ENCODE measurements at places on chromosomes 6 and 20.

DNA sequence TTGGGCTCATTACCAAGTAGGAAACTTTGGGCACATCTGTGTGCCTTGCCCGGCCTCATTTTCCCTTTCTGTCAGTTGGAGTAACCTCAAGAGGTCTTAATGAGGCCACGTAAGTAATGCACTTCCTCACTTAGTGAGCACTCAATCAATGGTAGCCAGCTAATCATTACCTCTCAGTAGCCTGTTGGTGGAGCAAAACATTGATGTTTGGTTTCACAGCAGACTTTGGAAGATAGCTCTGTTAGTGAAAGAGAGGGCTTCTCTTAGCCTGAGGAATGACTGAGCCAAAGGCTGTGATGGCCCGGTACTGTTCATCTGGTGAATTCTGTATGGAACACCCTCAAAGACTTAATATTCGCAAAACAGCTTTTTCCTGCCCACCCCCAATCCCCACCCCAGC, 55.9 kb upstream of the ID4 start:
- no peak for DNase-seq

- DNase-seq, result no peak
These were observed 4.4 kb downstream of the MOCS1 start for GRCh38 chr6:39929733-39930461.

GRCh38 chr6:14550822-14551221, 433.2 kb downstream of the CD83 start:
- DNase-seq, result no peak

DNA sequence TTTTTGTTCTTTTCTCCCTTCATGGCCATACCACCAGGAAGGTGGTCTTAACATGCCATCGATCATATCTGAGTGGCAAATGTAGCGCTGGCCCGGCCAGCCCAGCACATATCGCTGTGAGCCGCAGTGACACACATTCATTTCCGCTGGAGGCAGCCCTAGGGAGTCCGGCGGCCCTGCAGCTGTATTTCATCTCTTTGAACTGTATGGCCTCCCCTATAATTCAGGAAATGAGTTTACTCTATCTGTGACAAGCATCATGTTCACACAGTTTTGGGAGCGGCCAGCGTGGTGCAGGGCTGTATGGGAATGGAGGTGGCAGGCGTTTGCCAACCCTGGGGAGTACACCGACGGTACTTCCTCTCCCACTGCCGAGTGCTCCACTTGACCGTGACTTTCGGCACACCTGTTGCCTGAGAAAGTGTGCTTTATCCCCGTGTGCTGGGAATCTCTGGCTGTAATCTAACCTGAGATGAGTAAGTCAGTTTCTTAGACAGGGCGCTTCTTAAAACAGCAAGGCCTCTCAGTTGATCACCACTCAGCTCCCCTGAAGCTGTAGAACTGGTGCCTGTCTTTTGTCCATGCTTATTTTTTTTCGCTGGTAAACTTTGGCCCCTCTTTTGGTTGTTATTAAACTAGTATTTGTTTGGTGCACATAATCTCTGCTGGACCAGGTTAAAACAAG, 257.1 kb upstream of the TAB2 start:
- peak; percentile 58 for DNase-seq

- DNase-seq, result no peak
These were observed 19.3 kb upstream of the SEC63 start for GRCh38 chr6:107977283-107977682.

- no peak for DNase-seq
These were observed 119.2 kb downstream of the MRPL14 start for GRCh38 chr6:44007818-44008621.

- no peak for DNase-seq
These were observed 41.0 kb upstream of the HIVEP1 start for GRCh38 chr6:11971154-11971553.

DNA sequence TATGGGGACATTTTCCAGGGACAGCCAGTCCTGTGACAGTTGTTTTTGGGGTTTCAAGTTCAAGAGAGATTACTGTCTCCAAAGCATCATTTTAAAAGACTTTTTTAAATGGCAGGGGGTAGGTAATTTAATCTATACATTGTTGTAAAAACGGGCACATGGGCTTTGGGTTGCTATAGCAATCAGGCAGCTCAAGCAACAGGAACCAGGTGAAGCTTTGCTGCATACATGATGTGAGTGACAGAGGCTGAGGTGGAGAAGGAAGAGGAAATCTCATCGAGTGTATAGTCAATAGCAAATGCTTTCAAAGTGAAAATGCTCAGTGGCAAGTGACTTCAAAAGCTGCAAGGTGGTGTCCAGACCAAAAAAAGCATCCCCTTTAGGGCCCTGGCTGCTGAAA, 277.4 kb upstream of the JAG1 start:
- DNase-seq, result no peak

GRCh38 chr6:20777801-20778200, 243.5 kb downstream of the CDKAL1 start:
- DNase-seq, result no peak

GRCh38 chr6:137623293-137623692, 129.1 kb upstream of the OLIG3 start:
- DNase-seq, result no peak

DNA sequence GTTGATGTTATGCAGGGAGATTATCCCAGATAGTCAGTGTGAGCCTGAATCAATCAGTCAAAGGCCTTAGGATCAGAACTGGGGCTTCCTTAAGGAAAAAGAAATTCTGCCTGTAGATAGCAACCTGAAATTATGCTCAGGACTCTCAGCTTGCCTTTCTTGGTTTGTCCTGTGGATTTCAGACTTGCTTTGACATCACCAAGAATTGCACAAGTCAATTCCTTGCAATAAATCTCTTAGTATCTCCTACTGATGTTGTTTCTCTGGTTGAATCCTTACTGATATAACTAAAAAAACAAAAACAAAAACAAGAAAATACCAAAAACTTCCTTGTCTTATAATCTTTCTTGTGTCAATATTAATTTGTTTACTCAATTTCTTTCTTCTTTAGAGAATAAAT, 258.9 kb upstream of the TCF21 start:
- no peak for DNase-seq

DNA sequence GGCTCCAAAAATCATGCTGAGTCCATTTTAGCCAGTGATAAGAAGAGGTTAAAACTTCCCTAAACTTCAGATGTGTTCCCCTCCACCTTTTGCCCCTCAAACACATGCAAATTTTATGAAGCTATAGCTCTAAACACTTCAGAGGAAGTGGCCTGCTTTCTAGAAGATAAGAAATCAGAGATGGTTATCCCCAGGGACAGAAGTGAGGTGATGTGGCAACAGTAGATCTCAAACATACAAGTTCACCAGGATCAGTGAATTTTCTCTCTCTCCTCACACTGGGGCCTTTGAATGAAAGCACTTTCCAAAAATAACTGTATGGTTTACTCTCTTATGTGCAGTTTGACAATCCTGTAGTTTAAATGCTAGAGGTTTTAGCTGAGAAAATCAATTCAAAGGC, 332.0 kb downstream of the BTBD9 start:
- no peak for DNase-seq

DNA sequence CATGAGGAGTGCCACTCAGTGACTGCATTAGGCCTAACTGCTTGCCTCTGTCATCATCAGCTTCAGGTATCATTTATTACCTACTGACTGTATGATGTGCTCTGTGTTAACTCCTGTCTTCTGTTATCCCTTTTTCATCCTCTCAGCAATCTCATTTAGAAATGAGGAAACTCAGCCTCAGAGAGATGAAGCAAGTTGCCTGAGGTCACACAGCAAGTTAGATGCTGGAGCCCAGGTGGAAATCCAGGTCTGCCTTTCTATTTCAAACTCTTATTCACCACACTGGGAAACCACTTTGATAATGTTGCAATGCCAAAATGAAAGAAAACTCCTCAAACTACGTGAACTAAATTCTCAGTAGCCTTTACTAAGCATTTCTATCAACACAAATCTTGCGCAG, 1.3 kb downstream of the FERMT1 start:
- no peak for DNase-seq

GRCh38 chr6:143969077-143969476, 39.0 kb downstream of the PLAGL1 start:
- no peak for DNase-seq

- DNase-seq, result peak; percentile 12
These were observed 1.7 kb downstream of the JAG1 start for GRCh38 chr20:10671919-10672623.

- peak; percentile 25 for DNase-seq
These were observed 169.7 kb downstream of the ATXN1 start for GRCh38 chr6:16591396-16592222.

- no peak for DNase-seq
These were observed 34.3 kb downstream of the SNX5 start for GRCh38 chr20:17934141-17934862.

- DNase-seq, result no peak
These were observed 84.6 kb downstream of the TRDN start for GRCh38 chr6:123551939-123552707.

DNA sequence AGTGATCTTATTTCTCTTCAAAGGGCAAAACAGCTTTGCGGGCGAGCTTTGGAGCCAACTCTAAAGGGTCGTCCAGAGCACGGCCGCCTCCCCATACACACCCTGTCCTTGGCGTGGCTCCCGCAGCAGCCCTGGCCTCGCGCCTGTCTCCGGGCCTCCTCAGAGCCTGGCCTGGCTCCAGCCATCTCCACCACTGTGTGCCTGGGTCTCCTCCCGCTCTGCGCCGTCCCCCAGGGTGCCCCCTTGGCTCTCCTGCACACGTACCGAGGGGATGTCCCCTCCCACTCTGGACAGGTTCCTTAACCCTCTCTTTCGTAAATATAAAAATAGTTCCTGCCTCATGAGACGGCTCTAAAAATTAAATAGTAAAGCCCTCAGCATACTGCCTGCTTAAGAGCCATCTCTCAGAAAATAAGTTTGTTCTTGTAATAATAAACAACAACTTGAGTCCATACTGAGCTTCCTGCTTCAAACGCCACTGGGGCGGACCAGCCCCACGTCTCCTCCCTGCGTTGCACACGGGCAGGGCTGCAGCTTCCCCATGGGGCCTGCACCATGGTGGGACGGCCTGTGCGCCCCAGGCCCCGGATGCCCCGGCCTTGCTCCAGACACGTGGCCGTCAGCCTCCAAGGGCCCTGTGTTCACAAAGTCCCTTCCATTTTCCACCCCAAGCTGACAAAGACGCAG, 226.2 kb downstream of the TTLL2 start:
- DNase-seq, result no peak

GRCh38 chr6:104183816-104184435, 675.8 kb downstream of the HACE1 start:
- no peak for DNase-seq

- no peak for DNase-seq
These were observed 250.7 kb upstream of the FAM83B start for GRCh38 chr6:54595844-54596243.
